ENCODE measurements at places on chromosomes 16 and 17.

GRCh38 chr16:11546608-11547061 lies 40.1 kb downstream of the LITAF start:
- H3K4me1 ChIP-seq, result 0 out of 2 replicates have a peak, but pooled peaks cover 4% of the 10 kb centered on the region
- no peak overlapping the region for H3K27ac ChIP-seq
- peaks cover 23% of the 10 kb centered on the region for H3K36me3 ChIP-seq
- no peaks in the 10 kb centered on the region for H3K27me3 ChIP-seq

GRCh38 chr16:48574140-48574539 lies 35.8 kb downstream of the N4BP1 start:
- peaks cover 30% of the 10 kb centered on the region for H3K4me1 ChIP-seq
- no peak overlapping the region for H3K4me3 ChIP-seq
- no peak overlapping the region for H3K27ac ChIP-seq
- 0 out of 2 replicates have a peak, but pooled peaks cover 9% of the 10 kb centered on the region for H3K36me3 ChIP-seq
- no peaks in the 10 kb centered on the region for H3K27me3 ChIP-seq

GRCh38 chr17:73141411-73141810 lies 23.4 kb upstream of the SSTR2 start:
- no peak overlapping the region for H3K27ac ChIP-seq
- H3K4me1 ChIP-seq, result no peaks in the 10 kb centered on the region
- H3K36me3 ChIP-seq, result no peaks in the 10 kb centered on the region
- no peaks in the 10 kb centered on the region for H3K27me3 ChIP-seq
- no peak overlapping the region for H3K4me3 ChIP-seq
- DNase-seq, result no peak

- 0 out of 2 replicates have a peak, but pooled peaks cover 29% of the 10 kb centered on the region for H3K36me3 ChIP-seq
- no peak for DNase-seq
- H3K27ac ChIP-seq, result no peak overlapping the region
- H3K4me3 ChIP-seq, result no peak overlapping the region
- no peaks in the 10 kb centered on the region for H3K4me1 ChIP-seq
Measured at GRCh38 chr17:49603720-49604119, 28.0 kb downstream of the NXPH3 start.

Measured in PC-9 (cell line).